Lower lobe of right lung (tissue), 2 donors: ENCODE measurements at places on chromosomes 11 and 22. TPM values are rescaled to one million over a fixed set of nuclear protein-coding genes. Genes with fewer than 3 reads are reported as not detected.

DNA sequence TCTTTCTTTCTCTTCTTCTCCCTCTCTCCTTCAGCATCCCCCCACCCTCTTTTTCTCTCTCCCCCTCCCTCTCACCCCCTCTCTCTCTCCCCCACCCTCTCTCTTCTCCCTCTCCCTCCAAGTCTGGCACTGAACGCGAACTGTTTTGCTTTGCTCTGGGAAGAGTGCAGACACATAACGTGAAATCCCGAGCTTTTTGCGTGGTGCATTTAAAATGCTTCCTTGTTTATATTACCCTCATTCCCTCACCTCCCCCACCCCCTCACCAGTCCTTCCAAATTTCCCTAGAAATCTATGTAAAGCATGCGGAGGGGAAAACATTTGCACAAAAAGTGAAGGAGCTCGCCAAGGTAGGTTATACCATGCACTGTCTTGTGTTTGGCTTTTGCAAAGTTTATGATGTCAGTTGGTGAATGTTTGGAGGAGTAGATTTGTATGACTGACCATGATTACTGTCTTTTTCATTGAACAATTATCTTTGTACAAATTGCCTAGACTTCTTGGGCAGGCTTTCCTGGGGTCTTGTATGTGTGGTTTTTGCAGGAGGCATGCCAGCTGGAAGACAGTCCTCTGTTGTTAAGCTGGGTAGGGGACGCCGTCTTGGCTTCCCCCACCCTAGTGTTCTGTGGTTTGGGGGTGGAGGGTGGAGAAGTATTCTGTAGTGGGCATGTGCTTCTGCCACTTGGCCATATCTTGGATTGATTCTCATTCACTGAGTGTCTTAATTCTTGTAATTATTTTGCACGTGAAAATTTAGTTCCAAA lies 123.7 kb upstream of the HSD17B12 start:
- peaks cover 6% of the 10 kb centered on the region for H3K4me1 ChIP-seq
- no peaks in the 10 kb centered on the region for H3K36me3 ChIP-seq
- H3K4me3 ChIP-seq, result no peak overlapping the region
- no peak overlapping the region for H3K27ac ChIP-seq
- H3K27me3 ChIP-seq, result peaks cover 72% of the 10 kb centered on the region

SERHL2 gene
- 1.6 TPM for total RNA-seq

DNA sequence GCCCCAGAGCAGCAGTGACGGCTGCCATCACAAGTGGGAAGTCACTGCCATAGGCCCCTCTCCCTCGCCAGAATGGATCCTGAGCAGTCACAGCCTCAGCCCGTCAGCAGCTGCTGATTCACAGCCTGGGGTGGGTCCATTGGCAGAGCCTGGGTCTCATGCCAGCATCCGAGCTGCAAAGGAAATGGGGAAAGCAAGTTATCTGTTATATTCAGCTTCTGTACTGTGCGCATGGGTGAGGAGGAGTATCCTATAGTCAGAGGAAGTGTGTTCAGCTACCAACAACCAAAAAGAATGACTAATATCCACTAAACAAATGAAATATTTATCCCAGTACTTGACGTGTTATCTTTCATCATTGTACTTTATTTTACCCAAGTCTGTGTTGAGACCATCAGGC lies 119.7 kb downstream of the RCN1 start:
- H3K36me3 ChIP-seq, result no peaks in the 10 kb centered on the region
- no peak overlapping the region for H3K4me3 ChIP-seq
- no peaks in the 10 kb centered on the region for H3K4me1 ChIP-seq
- DNase-seq, result no peak
- H3K27me3 ChIP-seq, result no peaks in the 10 kb centered on the region
- H3K27ac ChIP-seq, result no peak overlapping the region

- H3K27me3 ChIP-seq, result no peaks in the 10 kb centered on the region
- no peaks in the 10 kb centered on the region for H3K36me3 ChIP-seq
- H3K4me3 ChIP-seq, result no peak overlapping the region
- no peak for DNase-seq
- H3K27ac ChIP-seq, result no peak overlapping the region
These were observed 10.7 kb upstream of the VPS37C start for GRCh38 chr11:61171907-61172306.

CHRM1 gene
- 6.8 TPM for total RNA-seq

GRCh38 chr22:25420925-25421904 lies 143.3 kb upstream of the GRK3 start:
- H3K4me1 ChIP-seq, result peaks cover 32% of the 10 kb centered on the region
- H3K27me3 ChIP-seq, result peaks cover 57% of the 10 kb centered on the region
- no peaks in the 10 kb centered on the region for H3K36me3 ChIP-seq

DNA sequence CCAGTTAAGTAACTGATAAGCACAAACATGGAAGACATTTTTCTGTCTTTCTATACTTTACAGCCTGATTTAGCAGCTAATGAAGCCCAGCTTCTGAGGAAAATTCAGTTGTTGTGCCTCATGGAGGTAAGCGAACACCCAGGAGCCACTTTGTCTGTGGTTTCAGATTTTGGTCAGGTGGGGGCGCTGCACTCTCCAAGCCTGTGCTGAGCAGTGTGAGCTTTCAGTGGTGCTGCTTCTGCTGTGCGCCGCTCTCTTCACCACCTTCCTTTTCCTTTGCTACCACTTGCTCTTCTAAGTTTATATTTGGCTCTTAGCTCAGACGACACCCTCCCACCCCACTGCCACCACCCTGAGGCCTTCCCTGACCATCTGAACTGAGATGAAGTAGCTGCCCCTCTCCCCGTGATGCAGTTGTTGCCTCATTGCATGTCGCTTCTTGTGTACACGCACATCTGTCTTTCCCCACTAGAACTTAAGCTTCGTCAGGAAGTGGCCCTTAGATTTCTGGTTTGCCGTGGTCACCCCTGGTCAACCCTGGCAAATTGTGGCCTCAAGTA lies 14.0 kb downstream of the PSMD13 start:
- H3K27ac ChIP-seq, result no peak overlapping the region
- H3K36me3 ChIP-seq, result peaks cover 77% of the 10 kb centered on the region
- H3K27me3 ChIP-seq, result no peaks in the 10 kb centered on the region
- DNase-seq, result peak; percentile 77
- no peak overlapping the region for H3K4me3 ChIP-seq

- no peak for DNase-seq
- no peaks in the 10 kb centered on the region for H3K4me1 ChIP-seq
- no peaks in the 10 kb centered on the region for H3K27me3 ChIP-seq
- no peak overlapping the region for H3K27ac ChIP-seq
- no peak overlapping the region for H3K4me3 ChIP-seq
These were observed 59.4 kb downstream of the DDI1 start for GRCh38 chr11:104095791-104096190.

GRCh38 chr11:2375341-2375853 lies 1.7 kb upstream of the CD81 start:
- peaks cover 20% of the 10 kb centered on the region for H3K4me1 ChIP-seq
- DNase-seq, result peak; percentile 57

RASGRP2 gene
- total RNA-seq, result 30.4 TPM

NRGN gene
- 99.1 TPM for total RNA-seq

DNA sequence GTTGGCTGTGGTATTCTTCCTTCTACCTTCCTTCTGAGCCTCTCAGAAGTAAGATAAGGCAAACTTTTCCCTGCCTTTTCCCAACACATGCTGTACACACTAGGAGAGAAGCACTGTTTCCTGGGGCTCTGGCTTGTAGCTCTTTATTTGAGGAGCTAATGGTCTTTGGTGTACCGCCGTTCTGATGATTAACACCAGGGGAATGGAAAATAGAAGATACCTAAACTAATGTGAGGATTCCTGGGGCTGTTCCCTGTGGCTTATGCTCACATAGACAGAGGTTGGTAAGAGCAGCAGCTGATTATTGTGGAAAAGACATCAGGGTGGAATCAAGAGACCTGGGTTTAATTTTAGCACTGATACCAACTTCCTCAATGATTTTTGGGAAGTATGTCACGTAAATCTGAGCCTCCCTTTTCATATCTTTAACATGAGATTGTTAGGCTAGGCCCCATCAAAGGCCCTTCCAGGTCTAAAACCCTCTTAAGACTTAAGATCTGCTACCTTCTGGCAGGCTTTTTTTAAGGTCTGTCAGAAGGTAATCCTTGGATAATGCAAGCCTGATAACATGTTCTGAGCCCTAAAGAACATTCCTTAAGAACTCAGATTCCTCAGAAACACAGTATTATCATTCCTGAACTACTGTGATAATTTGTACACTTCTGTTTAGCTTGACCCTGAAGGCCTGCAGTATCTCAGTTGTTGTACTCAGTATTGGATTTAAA lies 24.8 kb upstream of the RCE1 start:
- no peak overlapping the region for H3K27ac ChIP-seq
- H3K27me3 ChIP-seq, result no peaks in the 10 kb centered on the region
- H3K36me3 ChIP-seq, result no peaks in the 10 kb centered on the region
- H3K4me1 ChIP-seq, result no peaks in the 10 kb centered on the region
- DNase-seq, result no peak
- H3K4me3 ChIP-seq, result no peak overlapping the region

CSNK2A3 gene
- total RNA-seq, result 2.6 TPM

- H3K27me3 ChIP-seq, result no peaks in the 10 kb centered on the region
- H3K27ac ChIP-seq, result no peak overlapping the region
These were observed 222.6 kb upstream of the CCDC90B start for GRCh38 chr11:83508804-83509203.

TSPAN18 gene
- 38.4 TPM for total RNA-seq

- no peaks in the 10 kb centered on the region for H3K27me3 ChIP-seq
- no peak for DNase-seq
- peaks cover 74% of the 10 kb centered on the region for H3K36me3 ChIP-seq
- peaks cover 16% of the 10 kb centered on the region for H3K4me1 ChIP-seq
- no peak overlapping the region for H3K27ac ChIP-seq
These were observed 7.0 kb downstream of the GTF2H1 start for GRCh38 chr11:18329196-18329870.

MUC6 gene
- total RNA-seq, result 0.09 TPM

- no peak overlapping the region for H3K27ac ChIP-seq
- H3K4me3 ChIP-seq, result no peak overlapping the region
- DNase-seq, result no peak
These were observed 6.6 kb downstream of the LMNTD2 start for GRCh38 chr11:553988-554340.

KDM4D gene
- 0.68 TPM for total RNA-seq

- H3K36me3 ChIP-seq, result no peaks in the 10 kb centered on the region
- peaks cover 11% of the 10 kb centered on the region for H3K4me1 ChIP-seq
- H3K27me3 ChIP-seq, result no peaks in the 10 kb centered on the region
- no peak overlapping the region for H3K27ac ChIP-seq
These were observed 25.6 kb downstream of the SMCO4 start for GRCh38 chr11:93517611-93518010.

DNA sequence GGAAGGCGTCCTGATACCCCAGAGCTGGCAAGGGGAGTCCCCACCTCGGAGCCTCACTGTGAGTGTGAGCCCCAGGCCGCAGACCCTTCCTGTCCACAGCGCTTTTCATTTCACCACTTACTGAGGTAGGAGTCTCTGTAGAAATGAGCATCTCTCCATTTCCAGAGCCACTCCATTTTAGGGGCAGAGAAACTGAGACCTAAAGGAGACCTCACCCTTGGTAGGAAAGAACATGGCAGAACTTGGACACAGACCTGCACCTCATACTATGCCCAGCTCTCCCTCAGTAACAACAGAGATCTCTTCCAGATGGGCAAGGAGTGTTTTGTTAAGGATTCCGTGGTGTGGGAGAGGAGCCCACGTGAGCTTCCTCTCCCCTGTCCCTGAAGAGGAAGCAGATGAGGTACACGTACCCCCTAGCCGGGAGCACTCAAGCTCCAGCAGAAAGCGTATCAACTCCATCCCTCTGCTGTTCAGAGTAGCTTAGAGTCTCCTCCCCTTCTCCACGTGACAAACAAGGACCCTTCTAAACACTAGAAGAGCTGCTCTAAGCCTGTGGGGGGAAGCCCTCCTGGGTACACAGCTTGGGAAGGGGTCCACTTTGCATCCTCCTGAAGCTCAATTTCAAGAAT lies 532 bp upstream of the VSIG2 start:
- H3K27ac ChIP-seq, result peak overlapping the region; percentile 84
- peaks cover 73% of the 10 kb centered on the region for H3K4me1 ChIP-seq
- no peak for DNase-seq
- H3K36me3 ChIP-seq, result peaks cover 40% of the 10 kb centered on the region
- H3K4me3 ChIP-seq, result peak overlapping the region; percentile 49

DNA sequence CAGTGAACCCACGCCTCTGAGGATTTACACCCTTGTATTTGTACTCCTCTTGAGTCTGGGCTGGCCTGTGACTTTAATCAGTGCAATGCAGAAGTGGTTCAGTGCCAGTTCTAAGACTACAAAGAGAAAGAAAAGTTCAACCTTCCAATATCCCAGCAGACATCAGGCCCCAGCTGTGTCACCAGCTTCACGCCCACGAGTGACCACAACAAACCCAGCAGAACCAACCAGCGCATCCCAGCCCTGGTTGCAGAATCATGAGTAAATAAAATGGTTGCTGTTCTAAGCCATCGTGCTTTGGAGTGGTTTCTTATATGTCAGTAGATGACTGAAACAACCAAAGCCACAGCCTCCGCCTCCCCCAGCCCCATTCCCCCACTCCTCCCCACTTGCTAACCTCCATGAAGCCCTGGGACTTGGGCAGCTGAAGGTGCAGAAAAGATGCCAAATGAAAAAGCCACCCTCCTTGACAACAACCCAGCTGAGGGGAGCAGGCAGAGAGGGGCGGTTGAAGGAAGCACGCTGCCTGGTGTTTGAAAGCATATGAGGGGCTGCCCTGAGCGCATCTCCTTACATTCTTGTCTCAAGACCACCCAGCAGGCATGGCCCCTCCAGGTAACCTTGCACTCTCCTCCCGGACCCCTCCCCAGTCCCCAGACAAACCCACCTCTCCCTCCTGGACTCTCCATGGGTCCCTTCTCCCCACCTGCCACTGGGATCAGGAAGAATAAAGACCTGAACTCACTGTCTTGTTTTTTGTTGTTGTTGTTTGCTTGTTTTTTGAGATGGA lies 20.9 kb downstream of the TSKU start:
- no peak overlapping the region for H3K4me3 ChIP-seq
- peaks cover 52% of the 10 kb centered on the region for H3K4me1 ChIP-seq
- peak; percentile 75 for DNase-seq
- no peaks in the 10 kb centered on the region for H3K36me3 ChIP-seq
